Cardiac septum (tissue), 1 donor: ENCODE measurements at places on chromosomes 2 and 18.

DNA sequence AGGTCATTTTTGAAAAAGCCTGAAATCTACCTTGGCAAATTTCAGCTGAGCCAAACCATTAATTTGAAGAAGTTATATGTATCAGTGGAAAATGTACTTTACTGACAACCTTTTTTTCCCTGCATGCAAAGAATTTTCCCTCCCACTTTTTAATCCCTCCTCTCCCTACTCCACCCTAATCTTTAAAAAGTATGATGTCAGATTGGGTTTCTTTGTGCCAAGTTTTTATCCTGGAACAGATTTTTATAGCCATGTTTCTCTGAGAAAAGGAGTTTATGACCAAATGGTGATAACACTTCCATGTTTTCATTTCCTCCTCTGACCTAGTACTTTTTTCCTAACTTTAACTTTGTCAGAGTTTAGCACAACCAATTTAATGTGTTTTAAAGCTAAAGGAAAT lies 250.3 kb upstream of the FOSL2 start:
- DNase-seq: no peak

- DNase-seq: no peak
Measured at GRCh38 chr2:77839102-77839501, 316.9 kb upstream of the LRRTM4 start.

GRCh38 chr2:96878171-96878570 lies 8.3 kb upstream of the SEMA4C start:
- no peak for DNase-seq

DNA sequence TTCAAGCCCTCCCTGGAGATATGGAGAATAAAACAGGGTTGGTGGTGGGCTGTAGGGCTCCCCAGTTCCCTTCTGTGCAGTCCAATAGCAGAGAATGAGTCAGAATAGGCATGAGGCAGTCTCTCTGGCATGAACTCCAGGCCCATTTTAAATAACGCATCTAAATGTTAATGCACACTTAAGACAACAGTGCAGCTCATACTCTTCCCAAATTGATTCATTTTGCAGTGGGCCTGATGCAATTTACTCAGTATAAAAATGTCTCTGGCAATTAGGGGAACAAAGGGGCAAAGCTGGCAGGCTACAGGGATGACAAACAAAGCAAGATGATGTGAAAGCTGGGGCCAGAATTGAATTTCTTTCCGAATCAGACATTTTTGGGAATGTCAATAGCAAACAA lies 402.8 kb downstream of the CLIP4 start:
- DNase-seq: no peak

- DNase-seq: no peak
Measured at GRCh38 chr2:216104691-216105090, 4.5 kb upstream of the XRCC5 start.

DNA sequence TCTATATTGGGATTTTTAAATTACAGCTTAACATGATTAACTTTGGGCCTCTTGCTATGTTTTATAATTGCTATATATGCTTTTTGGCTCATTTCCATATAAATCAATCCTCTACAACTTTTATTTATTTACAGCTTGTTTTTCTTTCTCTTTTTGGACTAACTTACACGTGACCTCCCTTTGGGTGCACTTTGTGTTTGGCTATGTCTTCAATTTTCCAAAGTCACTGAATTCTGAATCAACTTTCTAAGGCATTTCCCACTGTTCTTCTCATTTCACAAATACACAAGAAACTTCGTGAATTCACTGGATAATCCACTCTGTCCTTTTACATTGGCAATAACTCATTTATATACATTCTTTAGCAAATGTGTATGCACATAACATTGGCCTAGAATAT lies 5.4 kb upstream of the CPS1 start:
- DNase-seq: no peak

- DNase-seq: no peak
Measured at GRCh38 chr2:85717308-85718008, 23.3 kb downstream of the GNLY start.

- DNase-seq: no peak
Measured at GRCh38 chr2:210309548-210310233, 5.3 kb downstream of the MYL1 start.

DNA sequence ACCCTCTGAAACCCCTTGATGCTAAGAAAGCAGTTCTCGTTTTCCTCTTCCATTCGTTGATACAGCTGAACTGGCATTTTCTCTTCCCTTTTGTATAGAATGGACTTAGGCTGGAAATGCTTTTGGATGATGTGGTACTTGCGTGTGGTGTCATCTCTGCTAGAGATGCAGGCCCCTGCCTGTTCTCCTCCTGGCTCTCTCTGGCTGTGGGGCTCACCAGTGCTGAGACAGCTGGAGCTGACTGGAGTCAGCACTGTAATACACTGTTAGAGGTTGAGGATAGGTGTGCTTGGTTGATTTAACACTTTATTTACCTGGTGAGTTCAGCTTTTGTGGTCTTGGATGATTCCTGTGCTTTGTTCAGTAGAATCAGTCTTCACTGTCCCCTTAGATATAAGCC lies 30.2 kb downstream of the PARD3B start:
- DNase-seq: no peak

DNA sequence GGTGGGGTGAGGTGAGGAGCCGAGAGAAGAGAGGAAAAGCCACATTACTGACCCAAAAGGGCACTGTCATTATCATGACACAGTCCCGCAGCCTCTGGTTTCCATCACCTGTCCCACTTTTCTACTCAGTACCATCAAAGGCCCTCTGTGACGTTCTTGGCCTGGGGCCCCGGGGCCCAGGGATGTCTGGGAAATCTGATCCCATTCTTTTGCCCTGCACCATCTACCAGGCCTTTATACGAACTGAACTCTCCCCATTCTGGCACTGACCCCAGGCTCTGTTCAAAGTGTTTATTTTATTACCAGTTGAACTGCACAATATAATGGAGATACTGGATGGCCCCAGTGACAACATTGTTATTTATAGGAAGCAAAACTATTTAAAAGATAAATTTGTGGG lies 89.1 kb downstream of the COL6A3 start:
- no peak for DNase-seq

- DNase-seq: no peak
Measured at GRCh38 chr2:3679616-3680393, 21.8 kb downstream of the ALLC start.

DNA sequence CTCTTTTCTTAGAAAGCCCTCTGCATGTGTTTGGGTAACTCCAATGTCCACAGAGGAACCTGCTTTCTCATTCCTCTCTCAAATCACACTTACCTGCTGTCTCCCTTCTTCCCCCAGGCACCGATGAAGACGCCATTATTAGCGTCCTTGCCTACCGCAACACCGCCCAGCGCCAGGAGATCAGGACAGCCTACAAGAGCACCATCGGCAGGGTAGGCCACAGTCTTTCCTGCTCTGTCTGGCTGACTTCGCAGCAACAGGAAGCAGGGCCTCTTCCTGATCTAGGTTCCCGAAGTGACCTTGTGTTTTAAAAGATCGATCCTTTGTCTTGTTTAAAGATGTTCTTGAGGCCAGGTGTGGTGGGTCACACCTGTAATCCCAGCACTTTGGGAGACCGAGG lies 25.0 kb upstream of the GMCL1 start:
- no peak for DNase-seq

DNA sequence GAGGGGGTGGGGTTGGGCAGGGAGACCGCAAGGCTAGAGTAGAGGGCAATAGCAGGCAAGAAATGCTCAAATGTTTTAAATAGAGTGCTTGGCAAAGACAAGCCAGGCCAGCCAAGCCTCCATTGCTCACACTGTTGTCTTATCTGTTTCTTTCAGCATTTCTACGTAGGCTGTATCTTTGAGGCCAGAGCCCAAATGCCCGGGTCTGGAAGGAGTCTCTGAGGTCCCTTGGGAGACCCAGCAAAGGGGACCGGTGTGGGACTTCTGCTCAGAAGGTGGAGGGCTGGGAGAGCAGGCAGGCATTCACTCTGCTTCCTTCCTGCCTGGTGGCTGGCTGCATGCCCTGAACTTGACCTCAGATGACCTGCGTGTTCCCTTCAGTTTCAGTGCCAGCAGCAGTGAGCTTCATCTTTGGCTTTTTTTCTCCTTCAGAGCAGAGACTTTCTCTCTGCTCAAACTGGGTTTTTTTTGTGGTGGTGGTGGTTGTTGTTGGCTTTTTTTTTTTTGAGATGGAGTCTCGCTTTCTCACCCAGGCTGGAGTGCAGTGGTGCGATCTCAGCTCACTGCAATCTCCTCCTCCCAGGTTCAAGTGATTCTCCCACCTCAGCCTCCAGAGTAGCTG lies 13.7 kb upstream of the TET3 start:
- peak; percentile 91 for DNase-seq

DNA sequence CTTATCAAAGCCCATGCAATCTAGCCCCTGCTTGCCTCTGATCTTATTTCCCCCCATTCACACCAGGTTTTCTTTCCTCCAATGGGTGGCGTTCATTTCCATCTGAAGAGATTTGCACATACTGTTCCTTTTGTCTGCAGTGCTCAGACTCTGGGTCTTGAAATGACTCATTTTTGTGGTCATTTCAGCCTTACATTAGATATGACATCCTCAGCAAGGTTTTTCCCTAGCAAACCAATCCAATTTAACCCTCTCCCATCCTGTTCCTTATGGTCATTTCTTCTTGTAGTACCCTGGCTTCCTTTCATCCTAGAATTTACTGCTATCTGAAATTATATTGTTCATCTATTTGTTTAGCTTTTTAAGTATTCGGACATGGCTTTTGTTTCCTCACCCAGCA lies 42.5 kb upstream of the SCN1A start:
- no peak for DNase-seq

DNA sequence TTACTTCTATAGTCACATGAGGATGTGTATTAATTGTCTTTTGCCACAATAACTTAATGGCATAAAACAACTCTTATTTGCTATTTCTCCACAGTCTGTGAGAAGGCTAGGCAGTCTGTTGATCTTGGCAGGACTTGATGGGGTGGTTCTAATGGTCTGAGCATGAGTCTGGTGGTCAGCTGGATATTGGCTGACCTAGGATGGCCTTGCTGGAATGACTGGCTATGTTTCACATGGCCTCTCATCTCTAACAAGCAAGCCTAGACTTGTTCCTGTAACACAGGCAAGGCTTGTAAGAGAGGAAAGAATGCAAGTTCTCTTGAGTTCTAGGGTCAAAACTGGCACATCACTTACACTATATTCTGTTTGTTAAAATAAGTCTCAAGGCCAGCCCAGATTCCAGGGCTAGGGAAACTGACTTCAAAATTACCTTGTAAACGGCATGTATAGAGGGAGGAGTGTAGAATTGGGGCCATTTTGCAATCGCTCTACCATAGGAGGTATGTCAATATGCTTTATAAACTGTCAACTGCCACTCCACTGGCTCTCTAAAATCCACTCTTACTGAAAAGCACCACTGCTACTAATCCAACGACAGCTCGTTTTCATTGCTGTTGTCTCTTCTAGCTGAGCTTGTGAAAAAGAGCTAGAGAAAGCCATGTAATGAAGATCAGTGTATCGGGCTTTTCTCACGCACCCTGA lies 325.0 kb upstream of the PKDCC start:
- no peak for DNase-seq

DNA sequence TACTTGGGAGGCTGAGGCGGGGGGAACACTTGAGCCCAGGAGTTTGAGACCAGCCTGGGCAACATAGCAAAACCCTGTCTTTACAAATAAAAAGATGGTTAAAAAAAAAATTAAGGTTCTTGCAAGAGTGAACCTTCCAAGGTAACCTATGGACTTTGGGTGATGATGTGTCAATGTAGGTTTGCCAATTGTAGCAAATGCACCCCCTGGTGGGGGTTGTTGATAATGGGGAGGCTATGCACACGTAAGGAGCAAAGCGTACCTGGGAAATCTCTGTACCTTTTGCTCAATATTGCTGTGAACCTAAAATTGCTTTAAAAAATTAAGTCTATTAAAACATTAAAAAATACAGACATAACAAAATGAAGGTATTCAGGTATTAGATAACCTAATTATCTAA lies 70.4 kb downstream of the CWC22 start:
- no peak for DNase-seq

DNA sequence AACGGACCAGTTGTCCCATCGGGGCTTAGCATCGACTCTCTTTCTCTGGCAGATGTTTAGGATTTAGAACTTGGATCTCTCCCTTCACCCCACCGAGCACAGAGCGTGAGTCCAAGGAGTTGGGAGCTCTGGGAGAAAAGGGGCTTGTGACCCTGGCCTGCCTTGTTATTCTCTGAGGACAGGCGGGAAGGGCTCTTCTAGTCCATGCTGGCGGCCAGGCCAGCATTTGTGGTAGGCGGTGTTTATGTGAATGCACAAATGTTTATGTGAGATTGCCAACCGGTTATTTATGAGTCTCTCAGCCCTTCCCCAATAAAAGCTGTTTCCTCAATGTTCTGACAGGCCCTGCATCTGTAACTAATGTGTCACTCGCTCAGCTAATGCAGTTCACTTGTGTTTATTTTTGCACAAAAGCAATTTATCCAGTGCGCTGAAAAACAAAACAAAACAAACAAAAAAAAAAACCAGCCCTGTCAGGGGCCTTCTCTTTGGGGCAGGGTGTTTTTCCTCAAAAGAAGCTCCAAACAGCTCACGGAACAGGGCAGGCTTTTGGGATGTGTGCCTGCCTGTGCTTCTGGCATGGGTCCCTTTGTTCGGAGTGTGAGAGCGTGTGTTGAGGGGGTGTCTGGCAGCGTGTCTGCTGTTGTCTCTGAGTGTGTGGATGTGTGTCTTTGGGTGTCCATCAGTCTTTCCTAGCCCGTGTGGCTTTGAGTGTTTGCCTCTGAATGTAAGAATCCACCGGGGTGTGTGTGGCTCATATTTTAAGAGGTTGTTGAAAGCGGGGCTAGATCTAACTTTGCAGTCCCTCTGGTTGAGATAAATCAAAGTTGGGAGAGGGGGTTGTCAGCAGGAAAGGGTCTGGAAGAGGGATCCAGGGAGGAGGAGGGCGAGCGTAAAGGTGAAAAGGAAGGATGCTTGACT lies 52.8 kb upstream of the HAAO start:
- DNase-seq: peak; percentile 68
